ENCODE measurements at places on chromosomes 2 and 18. TPM values are rescaled to one million over a fixed set of nuclear protein-coding genes. Genes with fewer than 3 reads are reported as not detected.

Gene TDRD15
- total RNA-seq, result not detected

Gene ICOS
- not detected for total RNA-seq

Gene DYSF
- total RNA-seq, result under 0.01 TPM

Gene SERPINB11
- total RNA-seq, result not detected

Gene G6PC2
- not detected for total RNA-seq

Gene NT5C1B
- not detected for total RNA-seq

Gene TMEM163
- total RNA-seq, result not detected

Gene YWHAQ
- 459 TPM for total RNA-seq

Gene TACR1
- total RNA-seq, result not detected

Gene FAM124B
- not detected for total RNA-seq

Measured in bronchus fibroblast of lung (primary cell).